Esophagus squamous epithelium (tissue), 5 donors: ENCODE measurements at places on chromosomes 11 and 22.

DNA sequence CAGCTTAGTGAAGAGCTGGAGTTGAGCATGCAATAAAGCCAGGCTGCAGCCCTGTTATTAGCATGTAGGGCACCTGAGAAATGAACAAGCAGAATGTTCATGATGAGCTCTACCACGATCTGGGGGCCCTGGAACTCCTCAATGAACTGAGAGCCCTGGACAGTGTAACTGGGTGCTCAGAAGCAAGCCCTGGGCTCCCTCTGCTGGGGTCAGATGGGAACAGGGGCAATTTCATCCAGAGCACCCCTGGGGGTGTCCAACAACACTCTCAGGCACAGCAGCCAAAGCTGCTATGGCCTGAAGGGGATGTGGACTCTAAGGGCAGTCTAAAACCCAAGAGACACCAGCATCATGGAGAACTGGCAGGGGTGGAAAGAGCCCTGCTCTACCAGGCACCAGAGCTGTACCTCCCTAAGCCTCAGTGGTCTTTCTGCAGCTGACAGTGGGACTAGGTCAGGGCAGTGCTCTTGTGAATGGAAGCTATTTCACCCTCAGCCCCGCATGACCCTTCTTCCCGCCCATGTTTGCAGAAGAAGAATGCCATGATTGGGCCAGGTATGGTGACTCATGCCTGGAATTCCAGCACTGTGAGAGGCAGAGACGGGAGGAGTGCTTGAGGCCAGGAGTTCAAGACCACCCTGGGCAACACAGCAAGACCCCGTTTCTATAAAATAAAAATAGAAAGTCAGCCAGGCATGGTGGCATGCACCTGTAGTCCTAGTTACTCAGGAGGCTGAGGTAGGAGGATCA is 28.9 kb downstream of the THOC5 start:
- no peak for DNase-seq

DNA sequence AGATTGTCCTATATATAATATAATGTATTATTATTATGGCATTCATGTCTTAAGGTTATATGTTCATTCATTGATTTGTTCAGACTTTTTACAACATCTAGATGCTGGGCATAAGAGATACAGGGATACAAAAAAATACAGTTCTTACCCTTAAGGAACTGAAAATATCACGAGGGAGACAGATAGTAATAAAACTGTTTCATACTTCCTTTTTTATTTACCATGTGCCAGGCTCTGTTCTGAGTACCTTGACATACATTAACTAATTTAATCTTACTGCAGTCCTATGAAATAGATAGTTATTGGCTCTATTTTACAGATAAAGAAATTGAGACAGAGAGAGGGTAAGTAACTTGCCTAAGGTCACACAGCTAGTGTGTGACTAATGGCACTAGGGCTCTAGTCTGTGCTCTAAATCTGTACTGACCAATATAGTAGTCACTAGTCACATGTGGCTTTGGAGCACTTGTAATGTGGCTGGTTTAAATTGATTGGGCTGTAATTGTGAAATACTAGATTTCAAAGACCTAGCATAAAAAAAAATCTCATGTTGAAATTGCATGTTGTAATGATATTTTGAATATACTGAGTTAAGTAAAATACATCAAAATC is 21.3 kb downstream of the TRIM44 start:
- DNase-seq, result no peak

- no peak for DNase-seq
Observed at GRCh38 chr11:36577859-36578258, 10.1 kb downstream of the RAG1 start.

- no peak for DNase-seq
Observed at GRCh38 chr11:20055312-20055711, 105.0 kb downstream of the DBX1 start.

- DNase-seq, result no peak
Observed at GRCh38 chr11:66919923-66920322, 38.3 kb downstream of the PC start.

- no peak for DNase-seq
Observed at GRCh38 chr11:20042811-20043341, 117.4 kb downstream of the DBX1 start.

DNA sequence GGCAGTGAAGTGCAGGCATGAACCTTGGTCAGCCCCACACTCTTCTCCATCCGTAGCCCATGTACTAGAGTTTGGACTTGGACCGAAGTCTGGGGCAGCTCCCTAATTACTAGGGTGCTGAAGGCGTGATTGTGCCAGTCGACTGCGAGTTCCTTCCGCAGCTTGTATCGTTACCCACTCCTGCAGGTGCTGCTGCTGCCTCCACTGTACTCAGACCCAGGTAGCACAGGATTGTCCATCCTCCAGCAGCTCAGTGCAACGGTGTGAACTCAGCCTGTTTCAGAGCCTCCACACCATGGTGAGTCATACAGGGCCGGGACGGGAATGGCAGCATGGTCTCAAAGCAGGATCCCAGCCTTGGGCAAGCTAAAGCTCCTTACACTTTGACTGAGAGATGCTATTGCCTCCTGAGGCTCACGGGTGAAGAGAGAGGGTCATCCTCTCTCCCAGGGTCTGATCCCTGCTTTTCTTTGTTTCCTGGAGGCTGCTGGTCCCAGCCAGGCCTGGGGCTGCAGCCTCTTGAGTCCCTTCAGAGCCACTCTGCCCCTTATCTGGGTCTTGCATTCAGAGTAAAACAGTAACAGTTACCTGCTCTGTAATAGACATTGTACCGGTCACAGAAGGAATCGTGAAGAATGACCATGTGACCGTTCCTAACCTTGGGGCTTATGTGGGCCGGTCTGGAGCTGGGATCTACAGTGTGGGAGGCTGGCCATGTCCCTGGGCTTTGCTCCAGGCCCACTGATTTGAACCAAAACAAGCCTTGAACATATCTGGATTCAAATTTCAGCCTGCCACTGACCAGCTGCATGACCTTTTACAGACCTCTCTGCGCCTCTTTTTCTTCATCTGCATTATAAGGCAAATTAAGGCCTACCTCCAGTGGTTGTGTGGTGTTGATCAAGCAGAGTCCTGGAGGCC is 1.7 kb downstream of the TKFC start:
- DNase-seq, result no peak
